ENCODE measurements at places on chromosomes 4 and X. TPM values are rescaled to one million over a fixed set of nuclear protein-coding genes. Genes with fewer than 3 reads are reported as not detected.

DNA sequence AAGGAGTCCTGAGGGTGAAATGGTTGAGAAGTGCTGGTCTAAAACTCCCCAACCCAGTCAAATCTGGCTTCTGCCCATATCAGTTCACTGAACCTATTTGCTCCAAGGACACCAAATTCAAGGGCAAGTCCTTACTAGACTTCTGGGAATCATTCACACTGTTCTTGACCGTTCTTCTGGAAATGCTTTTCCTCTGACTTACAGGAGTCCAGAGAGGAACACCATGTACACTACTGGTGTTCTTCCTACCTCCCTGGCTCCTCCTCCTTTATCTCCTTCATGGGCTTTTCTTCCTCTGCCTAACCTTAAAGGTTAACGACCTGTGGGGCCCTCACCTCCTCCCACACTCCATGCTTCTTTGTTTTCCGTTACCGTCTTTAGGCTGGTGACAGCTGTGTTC is 281.3 kb downstream of the FRMPD4 start:
- no peak for DNase-seq

- DNase-seq: no peak
Measured at GRCh38 chr4:140065393-140065792, 88.6 kb downstream of the MAML3 start.

- no peak for DNase-seq
Measured at GRCh38 chr4:99817309-99817890, 773 bp downstream of the DAPP1 start.

- no peak for DNase-seq
Measured at GRCh38 chrX:96591421-96591820, 93.2 kb upstream of the DIAPH2 start.

GRCh38 chr4:85565761-85566480 is 91.0 kb downstream of the ARHGAP24 start:
- DNase-seq: no peak

DNA sequence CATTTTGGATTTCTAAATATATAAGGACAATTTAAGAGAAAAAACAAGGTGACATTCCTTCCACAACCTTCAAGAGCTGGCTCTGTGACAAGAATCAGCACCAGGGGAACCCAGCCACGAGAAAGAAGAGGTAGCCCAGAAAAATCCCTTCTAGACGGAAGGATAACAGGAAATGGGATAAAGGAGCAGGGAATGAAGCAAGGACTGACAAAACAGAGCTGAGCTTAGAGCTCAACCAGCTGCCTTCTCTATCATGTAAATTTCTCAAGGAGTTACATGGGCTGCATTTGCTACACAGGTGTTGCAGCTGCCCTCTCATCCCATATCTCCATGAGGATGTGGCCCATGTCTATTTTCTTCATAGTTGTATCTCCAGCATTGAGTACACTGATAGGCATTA is 154.2 kb upstream of the PRDX4 start:
- no peak for DNase-seq

- no peak for DNase-seq
Measured at GRCh38 chr4:147088146-147088545, 142.5 kb upstream of the TTC29 start.

DNA sequence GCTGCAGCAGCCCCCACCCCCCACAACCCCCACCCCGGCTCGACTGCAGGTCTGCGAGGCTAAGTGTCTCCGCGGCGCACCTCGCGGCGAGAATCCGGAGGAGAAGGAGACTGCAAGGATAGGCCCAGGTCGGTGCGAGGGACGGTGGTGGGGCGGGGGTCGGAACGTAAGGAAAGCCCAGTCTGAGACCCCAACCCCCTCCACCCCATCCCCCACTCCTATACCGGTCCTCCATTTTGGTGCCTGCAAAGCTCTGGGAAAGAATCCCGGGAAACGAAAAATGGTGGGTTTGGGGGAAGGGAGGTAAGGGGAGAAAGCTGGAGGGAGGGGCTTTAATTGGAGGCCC is 614 bp downstream of the BEX3 start:
- no peak for DNase-seq

DNA sequence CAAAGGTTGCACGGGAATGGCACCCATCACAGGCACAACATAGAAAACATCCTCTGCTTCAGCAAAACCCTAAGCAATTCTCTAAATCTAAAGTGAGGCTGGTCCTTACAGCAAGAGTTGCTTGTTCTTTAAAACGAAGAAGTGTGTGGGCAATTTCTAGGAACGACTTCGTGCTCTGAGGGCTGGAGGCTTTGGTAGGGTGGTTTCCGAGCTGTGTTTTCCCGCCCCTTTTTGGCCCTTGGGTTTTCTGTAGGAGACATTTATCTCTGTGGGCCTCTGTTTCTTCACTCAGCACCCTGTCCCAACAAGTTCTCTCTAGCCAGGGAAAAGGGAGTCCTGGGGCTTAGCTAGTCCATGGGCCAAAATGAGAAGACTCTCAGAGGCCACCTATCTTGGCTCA is 84.2 kb downstream of the SLC2A9 start:
- no peak for DNase-seq

DNA sequence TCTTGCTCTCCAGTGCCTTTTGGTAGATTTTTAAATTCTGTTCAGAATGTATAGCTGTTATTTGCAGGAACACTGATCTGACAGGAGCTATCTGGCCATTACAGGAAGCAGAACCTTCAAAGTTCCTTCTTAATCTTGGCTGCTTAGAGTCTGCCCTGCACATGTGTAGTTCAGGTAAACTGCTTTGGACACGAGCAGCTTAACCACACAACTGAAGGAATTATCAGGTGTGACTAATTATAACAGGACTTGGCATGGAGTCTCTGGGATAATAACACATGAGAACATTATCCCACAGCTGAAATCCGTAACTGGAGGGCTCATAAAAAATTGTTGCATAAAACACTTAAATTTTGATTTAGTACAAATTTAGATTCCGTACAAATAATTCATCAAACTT is 11.6 kb upstream of the ING2 start:
- no peak for DNase-seq

DNA sequence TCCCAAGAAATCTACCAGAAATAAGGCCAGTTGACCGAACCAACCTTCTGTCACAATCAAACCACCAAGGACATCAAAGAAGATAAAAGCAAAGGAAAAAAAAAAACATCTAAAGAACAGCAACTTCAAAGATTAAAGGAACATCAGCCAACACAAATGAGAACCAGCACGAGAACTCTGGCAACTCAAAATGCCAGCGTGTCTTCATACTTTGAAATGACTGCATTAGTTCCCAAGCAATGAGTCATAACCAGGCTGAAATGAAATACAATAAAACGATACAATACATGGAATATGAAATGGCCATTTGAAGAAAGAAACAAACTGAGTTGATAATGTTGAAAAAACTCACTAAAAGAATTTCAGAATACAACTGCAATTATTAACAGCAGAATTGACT is 611.6 kb upstream of the GRIA3 start:
- DNase-seq: no peak

- no peak for DNase-seq
Measured at GRCh38 chr4:70197842-70198241, 2.3 kb downstream of the ODAM start.

GRCh38 chr4:138405934-138406567 is 163.9 kb upstream of the SLC7A11 start:
- no peak for DNase-seq

GRCh38 chr4:19844446-19844845 is 407.3 kb upstream of the SLIT2 start:
- DNase-seq: no peak

GRCh38 chr4:11869191-11869870 is 440.6 kb upstream of the HS3ST1 start:
- DNase-seq: no peak

- no peak for DNase-seq
Measured at GRCh38 chr4:110008540-110008939, 95.9 kb downstream of the EGF start.

DNA sequence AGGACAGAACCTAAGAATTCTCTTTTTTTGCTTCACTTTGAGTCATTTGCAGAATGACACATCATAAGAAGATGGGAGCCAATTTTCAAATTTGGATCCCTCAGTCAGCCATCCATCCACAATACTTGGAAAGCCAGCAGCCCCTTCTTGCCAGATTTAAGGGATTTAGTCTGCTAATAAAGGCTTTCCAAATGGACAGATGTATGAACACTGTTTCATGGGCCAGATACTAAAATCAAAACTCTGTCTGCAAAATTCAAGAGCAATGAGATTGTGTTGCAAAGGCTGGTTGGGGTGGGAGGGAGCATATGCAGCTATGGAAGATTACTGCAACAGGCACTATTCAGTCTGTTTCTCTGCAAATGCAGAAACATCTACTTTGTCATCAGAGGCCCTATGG is 37.7 kb upstream of the KCNIP4 start:
- DNase-seq: no peak

DNA sequence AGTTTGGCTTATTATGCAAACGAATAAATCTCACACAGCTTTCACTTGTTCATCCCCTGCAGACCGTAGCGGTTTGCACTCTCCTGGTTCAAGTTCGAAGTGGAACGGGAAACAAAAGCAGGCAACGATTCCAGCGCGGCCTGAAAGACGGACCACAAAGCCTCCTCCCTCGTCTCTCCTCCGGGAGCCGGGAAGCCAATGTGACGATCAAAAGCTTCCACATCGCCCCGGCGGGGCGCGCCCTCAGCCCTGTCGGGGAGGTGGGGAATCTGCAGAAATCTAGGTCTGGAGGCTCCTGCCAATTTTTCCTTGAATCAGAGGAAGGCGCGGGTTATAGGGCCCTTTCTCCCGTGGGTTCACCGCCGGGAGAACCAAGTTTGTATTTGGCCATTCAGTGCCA is 16.9 kb upstream of the ZIC3 start:
- no peak for DNase-seq

- no peak for DNase-seq
Measured at GRCh38 chrX:8684201-8684965, 47.6 kb downstream of the ANOS1 start.

DNA sequence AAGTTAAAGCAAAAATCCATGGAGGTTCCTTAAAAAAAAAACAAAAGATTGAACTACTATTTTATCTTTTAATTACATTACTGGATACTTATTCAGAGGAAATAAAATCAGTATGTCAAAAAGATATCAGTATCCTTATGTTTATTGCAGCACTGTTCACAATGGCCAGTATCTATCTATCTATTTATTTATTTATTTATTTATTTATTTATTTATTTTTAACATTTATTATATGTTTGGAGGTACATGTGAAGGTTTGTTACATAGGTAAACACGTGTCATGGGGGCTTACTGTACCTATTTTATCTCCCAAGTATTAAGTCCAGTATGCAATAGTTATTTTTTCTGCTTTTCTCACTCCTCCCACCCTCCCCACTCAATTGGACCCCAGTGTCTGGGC is 881.1 kb upstream of the POU3F4 start:
- no peak for DNase-seq

GRCh38 chr4:98728433-98728832 is 70.0 kb upstream of the TSPAN5 start:
- no peak for DNase-seq

DNA sequence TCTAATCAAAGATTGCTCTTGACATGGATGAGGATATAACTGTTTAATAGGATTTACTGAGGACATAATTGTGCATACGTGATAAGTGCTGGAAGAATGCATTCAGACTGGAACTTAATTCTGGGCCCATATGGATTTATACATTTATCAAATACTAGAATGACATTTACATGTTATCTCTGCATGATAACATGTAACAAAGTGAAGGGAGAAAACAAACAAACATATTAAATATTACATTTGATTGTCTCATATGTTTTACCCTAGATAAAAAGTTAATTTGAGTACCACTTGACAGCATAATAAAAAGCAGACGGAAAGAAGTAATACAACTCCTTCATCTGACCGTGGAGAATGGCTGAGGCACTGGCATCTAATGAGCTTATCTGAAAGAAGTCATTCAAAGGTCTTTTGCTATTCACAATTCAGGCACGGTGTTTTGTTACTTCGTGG is 297.8 kb downstream of the PPP3CA start:
- no peak for DNase-seq

- no peak for DNase-seq
Measured at GRCh38 chr4:115249808-115250207, 136.4 kb upstream of the NDST4 start.

DNA sequence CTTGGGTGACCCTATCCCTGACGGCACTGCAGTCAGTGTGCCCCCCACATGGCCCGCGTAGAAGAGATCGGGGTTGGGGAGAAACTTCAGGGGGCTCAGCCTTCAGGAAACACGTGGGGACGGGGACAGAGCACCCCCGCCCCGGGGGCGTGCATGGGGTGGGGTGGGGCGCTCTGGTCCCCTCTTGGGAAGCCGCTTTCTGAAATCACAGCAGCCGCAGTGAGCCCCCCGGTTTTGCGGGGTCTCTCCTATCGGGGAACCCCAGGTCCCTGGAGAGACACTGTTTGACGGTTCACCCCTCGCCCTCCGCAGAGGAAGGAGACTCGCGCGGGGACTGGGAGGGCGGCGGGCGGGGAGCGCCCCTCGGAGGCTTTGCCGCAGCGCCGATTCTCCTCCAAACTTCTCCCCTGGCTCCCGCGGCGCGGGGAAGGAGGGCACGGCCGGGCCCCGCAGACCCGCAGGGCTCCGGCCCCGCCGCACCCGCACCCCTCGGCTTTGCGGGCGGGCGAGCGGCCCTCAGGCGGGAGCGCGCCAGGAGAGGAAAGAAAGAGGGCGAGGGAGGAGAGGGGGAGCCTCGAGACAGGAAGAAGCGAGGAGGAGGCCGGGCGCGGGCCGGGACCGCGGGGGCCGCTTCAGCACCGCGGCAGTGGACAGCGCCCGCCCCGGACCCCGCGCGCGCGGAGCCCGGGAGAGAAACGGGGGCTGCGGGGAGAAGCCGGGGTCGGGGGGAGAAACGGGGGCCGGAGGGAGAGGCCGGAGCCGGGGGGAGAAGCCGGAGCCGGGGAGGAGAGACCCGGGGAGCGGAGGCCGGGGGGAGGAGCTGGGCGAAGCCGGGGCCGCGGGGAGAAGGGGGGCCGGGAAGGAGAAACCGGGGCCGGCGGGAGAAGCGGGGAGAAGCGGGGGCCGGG is 612 bp downstream of the CPLX1 start:
- no peak for DNase-seq

Gene PAGE2
- total RNA-seq: not detected

Gene OTC
- total RNA-seq: not detected

Gene SPRY1
- total RNA-seq: 73.7 TPM

Gene MND1
- total RNA-seq: 25.2 TPM

Gene CXCL3
- total RNA-seq: not detected

Gene MTMR8
- total RNA-seq: 4.6 TPM

Gene LRCH2
- not detected for total RNA-seq

Gene XAGE1B
- total RNA-seq: not detected

Gene RNF128
- not detected for total RNA-seq
